ENCODE measurements at places on chromosomes 1 and 21.

DNA sequence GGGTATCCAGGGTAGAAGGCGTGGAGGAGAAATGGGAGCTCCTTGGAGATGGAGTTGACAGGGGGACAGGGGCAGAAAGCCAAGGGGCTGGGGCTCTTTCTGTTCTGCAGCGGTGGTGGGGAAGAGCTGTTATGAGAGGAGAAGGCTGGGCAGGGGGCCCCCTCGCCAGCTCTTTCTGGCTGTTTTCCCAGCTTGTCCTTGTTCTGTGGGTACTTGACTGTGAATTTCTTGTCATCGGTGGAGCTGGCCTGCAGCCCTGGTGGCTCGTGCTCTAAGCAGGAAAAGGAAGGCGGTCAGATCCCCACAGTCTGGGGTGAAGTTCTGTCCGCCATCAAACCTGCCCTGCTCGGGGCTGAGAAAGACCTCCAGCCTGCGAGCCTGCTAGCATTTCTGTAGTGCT, 7.6 kb downstream of the ZNF683 start:
- no peak for DNase-seq

DNA sequence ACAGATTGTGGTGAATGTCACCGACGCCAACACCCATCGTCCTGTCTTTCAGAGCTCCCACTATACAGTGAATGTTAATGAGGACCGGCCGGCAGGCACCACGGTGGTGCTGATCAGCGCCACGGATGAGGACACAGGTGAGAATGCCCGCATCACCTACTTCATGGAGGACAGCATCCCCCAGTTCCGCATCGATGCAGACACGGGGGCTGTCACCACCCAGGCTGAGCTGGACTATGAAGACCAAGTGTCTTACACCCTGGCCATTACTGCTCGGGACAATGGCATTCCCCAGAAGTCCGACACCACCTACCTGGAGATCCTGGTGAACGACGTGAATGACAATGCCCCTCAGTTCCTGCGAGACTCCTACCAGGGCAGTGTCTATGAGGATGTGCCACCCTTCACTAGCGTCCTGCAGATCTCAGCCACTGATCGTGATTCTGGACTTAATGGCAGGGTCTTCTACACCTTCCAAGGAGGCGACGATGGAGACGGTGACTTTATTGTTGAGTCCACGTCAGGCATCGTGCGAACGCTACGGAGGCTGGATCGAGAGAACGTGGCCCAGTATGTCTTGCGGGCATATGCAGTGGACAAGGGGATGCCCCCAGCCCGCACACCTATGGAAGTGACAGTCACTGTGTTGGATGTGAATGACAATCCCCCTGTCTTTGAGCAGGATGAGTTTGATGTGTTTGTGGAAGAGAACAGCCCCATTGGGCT, 3.0 kb downstream of the CELSR2 start:
- DNase-seq, result no peak

- DNase-seq, result peak; percentile 38
Measured at GRCh38 chr1:28887419-28887834, 26.9 kb upstream of the EPB41 start.

DNA sequence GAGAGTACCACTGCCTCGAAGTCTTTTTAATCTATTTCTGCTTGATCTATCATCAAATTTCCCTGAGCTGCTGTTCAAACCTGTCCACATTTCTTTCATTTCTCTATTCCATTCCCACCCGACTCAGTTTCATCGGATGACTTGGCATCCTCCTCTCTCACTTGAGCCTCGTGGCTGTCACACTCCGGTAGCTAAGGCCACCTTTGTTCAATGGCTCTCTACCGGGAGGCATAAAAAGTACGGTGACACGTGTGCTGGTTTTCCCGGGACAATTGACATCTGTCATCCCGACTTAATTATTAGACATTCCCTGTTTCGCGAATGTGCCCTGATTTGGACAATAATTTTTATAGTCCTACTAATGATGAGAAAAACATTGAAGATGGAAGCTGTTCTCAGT, 22.6 kb downstream of the MIS18A start:
- DNase-seq, result no peak

DNA sequence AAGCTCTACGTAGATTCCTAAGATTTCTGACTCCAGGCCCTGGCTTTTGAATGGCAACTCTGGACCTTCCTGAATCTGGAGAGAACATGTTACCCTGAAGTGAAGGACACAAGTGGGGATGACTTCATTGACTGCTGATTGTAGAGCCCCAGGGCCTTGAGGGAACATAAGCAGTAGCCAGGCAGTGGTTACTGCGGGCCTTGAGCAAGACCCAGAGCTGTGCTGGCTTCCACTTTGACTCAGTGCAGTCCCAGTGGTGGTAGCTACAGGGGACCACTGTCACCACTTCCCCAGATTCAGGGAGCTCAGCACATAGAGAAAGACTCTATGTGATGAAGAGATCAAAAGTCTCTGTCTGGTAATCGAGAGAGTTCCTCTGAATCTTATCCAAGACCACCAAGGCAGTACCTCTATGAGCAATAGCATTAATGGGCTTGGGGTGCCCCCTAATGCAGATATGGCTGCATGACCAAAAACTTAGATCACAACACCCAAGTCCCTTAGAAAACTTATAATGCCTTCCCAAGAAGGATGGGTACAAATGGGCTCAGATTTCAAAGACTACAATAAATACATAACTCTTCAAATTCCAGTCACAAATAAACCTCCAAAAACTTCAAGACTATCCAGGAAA, 1278.3 kb downstream of the AMY1C start:
- no peak for DNase-seq

DNA sequence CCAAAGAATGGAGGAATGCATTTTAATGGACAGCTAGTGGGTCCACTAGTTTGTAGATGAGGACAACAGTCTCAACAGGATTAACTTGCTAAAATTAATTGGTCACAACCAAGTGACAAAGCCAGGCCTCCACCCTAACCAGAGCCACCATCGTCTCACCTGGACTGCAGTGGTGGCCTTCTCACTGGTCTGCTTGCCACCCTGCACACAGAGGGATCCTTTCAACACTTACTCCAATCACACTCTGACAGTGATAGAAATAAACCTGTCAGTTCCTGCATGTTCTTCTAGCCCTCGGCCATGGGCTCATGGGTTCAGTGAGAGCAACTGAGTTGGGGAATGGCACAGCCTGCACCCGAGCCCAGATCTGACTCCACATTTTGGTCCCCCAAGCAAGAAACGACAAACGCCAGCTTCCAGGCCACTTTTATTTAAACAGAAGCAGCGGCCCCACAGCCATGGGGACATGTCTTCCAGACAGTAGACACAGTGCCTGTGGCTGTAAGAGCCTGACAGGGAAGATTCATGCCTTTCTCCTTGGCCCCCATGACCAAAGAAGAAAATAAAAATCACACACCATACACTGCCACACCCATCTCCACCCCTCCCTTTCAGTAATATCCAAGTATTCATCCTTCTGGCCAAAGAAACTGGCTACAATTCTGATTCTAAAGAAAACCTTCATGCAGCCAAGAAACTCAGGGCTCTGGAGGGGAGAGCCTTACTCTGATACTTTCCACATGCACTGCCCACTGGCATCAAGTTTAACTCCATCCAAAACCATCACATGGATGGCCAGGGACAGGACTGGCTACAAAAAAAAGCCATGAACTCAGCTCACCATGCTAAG, 37.6 kb downstream of the DHCR24 start:
- no peak for DNase-seq

GRCh38 chr1:219650880-219651279, 38.0 kb upstream of the ZC3H11B start:
- no peak for DNase-seq

DNA sequence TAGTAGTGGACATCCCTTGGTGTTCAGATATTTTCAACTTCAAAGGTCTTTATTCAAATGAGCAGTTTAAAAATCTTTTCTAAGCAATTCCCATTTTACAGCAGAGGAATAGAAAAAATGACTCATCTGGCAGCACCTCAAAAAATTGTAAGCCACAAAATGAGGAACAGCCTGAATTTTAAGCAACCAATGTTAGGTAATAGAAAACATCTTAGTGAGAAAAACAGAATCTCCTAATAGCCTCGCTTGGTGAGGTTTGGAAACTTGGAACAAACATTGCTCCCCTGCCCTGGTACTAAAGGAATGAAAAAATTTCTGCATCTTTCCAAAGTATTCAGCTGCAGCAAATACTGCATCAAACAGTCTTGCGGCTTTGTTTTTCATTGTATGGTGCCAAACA, 264.4 kb downstream of the NTNG1 start:
- DNase-seq, result no peak

DNA sequence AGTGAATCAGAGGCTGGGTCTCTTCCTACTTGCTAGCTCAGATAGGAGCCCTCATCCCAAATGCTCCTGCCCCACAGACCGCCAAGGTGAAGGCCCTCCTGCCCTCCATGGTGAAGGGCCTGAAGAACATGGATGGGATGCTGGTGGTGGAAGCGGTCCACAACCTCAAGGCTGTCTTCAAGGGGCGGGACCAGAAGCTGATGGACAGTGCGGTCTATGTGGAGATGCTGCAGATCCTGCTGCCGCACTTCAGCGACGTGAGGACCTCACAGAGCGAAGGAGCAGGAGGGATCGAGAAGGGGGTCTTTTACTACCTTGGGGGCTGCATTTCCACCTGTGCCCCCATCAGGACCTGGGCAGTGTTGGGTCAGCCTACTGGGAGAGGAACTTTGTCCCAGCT, 14.6 kb upstream of the TTC4 start:
- no peak for DNase-seq

GRCh38 chr21:29649406-29649814, 290.4 kb downstream of the GRIK1 start:
- DNase-seq, result no peak

DNA sequence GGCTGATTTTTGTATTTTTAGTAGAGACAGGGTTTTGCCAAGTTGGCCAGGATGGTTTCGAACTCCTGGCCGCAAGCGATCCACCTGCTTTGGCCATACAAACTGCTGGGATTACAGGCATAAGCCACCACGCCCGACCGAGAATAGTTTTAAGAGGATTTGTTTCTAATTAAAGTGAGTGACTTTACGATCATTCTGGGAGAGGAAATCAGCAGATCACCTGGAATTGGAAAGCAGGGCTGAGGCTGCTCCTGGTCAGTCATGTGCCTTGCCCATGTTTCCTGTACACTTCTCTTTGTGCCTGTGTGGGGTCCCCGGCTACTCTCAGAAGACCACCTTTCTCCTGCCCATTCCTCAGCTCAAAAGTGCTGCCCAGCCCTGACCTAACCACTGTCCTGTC, 33.9 kb downstream of the ZBTB8B start:
- DNase-seq, result no peak

DNA sequence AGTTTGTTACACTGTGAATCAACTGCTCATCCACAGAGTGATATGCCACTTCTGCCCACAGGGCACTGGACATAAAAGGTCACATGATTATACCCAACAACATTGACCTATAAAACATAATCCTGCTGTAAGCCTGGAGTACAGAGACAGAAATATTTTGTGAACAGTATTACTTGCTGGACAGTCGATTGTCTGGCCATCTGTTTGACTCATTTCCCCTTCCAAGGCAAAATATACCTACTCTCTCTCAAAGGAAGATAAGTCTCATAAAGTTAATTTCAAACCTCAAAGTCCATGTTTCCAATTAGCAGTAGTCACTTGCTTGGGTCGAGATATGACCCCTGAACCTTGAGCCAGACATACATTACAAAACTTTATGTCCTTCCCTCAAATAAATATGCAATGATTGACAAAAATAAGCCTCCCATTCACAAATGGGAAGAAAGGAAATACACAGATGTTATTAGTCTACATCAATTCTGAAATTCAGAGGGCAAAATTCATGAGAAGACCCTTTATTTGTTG, 39.3 kb upstream of the RGS18 start:
- DNase-seq, result no peak

- DNase-seq, result no peak
Measured at GRCh38 chr1:234613128-234613875, 3.3 kb upstream of the IRF2BP2 start.

DNA sequence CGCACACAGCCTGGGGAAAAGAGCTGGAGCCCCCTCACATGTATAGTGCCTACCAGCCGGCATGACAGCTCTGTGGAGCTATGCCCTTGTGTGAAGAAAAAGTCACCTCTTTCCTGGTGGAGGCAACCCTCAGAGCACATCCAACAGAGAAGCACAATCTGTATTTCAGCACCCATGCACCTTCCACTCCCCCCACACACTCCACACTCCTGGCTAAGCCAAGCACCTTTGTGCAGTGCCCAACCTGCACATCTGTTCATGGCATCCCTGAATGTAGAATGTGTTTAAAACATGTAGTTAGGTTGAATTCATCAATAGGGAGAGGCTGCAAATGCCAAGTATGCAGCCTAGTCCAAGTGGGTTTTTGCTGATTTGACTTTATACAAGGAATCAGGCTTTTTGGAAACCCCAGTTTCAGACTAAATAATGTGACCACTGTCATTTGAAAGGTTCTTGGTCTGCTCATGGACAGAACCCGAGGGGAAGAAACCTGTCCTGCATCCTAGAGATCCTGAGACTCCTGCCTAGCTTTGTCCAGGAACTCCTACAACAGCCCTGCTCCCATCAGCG, 197.1 kb downstream of the TOMM20 start:
- DNase-seq, result no peak

DNA sequence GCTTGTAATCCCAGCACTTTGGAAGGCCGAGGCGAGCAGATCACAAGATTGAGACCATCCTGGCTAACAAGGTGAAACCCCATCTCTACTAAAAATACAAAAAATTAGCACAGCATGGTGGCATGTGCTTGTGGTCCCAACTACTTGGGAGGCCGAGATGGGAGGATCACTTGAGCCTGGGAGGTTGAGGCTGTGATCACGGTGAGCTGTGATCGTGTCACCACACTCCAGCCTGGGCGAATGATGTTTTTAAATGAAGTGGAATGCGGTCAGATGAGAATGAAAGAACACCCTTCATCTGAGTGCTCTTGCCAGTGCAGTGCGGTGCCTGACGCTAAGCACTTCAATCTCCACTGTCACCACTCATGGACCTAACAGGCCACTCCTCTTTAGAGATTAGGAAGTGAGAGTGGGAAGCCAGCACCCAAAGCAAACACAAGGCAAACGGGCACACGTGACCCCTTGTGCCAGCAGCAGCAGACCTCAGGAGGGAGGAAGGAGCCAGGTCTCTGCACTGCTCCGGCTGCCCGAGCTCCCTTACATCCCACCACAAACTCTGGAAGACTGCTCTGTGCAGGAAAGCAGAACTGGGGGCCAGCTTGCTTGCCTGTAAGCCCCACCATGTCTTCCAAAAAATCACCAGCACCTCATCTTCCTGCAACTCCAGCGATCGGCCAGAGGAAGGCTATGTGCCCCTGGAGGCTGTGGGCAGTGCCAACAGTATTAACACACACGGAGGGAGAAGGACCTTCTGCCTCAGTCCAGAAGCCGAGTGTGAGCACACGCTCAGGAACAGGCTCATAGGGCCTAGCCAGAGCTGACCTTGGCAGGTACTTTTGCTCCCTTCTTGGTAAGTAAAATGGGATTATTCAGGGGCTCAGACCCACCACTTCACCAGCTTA, 9.7 kb downstream of the CTNNBIP1 start:
- DNase-seq, result no peak

DNA sequence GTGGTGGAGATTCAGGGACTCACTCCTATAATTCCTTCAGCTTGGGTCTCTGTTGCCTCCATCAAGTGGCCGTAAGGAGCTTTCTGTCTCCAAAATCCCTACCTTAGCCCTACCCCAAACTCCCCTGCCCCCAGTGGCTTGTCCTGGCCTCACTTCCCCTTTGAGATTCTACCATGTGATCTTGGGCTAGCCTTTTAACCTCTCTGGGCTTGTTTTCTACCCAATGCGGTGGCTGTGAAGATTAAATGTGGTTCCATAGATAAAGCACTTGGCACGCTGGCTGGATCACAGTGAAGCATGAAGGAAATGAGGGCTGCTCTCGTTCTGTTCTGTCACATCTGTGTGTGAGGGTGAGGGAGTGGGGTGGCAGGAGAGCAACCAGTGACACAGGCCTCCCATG, 43.6 kb downstream of the FAAH start:
- no peak for DNase-seq

GRCh38 chr1:212237651-212238050, 47.6 kb upstream of the PPP2R5A start:
- DNase-seq, result no peak

Data from stimulated activated CD4-positive, alpha-beta T cell treated with anti-CD3 and anti-CD28 coated beads, TNF-alpha, amount 100 ng/mL, for 1 hour (primary cell).